ENCODE measurements at places on chromosomes 3 and 15. TPM values are rescaled to one million over a fixed set of nuclear protein-coding genes. Genes with fewer than 3 reads are reported as not detected.

SLC15A2 gene
- not detected for polyA plus RNA-seq

ISLR gene
- polyA plus RNA-seq, result 0.44 TPM

DNA sequence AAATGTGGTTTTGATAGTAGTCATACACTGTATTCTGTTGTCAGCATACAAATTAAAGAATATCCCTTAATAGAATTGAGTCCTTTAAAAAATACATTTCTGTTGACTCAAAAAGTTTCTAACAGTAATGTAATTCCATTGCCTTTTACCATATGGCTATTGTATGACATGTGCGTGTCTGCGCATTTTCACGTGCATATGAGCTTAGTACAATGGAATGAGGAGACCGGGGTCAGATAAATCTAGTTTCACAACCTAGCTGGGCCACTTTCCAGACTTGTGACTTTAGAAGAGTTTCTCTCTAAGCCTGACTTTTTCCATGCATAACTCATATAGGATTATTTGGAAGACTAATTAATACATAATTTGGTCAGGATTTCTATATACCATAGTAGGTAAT, 38.7 kb downstream of the ZBTB38 start:
- DNase-seq, result peak; percentile 98

NUP210 gene
- 28.6 TPM for polyA plus RNA-seq

Data from cardiac muscle cell (in vitro differentiated cells and primary cell).